ENCODE measurements at places on chromosomes 13 and 19.

DNA sequence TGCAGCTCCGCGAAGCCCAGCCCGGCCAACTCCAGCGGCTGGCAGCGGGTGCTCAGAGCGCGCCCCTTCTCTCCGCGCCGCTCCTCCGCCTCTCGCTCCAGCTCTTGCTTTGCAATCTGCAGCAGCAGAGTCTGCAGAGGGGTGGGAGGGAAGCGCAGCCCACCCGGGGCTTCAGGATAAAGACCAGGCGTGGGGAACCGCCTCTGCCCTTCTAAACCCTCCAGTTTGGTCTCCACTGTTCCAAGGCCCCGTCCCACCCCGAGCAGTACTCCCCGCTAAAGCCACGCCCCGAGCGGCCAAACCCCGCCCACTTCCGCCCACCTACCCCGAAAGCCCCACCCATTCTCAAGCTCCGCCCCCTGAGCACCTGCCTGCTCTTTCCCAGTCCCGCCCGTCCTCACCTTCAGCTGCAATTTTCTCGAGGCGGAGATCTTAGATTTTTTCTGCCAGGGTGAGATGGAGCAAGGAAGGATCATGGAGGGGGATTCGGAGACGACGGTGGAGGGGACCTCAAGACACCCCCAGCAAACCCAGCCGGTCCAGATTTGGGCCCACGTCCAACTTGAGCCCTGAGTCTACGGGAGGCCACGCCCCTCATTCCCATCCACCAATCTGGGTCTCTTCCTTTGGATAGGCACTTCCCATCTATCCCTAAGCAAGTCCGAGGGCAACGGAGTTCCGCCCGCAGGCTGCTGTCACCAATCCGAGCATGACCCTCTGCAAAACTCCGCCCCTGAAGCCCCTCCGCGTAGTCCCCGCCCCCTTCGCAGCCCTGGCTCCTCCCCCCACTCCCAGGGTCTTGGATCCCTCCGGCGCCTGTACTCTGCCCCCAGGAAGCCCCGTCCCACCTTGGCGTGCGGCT, 1.1 kb downstream of the TNNI3 start:
- DNase-seq: peak; percentile 22

DNA sequence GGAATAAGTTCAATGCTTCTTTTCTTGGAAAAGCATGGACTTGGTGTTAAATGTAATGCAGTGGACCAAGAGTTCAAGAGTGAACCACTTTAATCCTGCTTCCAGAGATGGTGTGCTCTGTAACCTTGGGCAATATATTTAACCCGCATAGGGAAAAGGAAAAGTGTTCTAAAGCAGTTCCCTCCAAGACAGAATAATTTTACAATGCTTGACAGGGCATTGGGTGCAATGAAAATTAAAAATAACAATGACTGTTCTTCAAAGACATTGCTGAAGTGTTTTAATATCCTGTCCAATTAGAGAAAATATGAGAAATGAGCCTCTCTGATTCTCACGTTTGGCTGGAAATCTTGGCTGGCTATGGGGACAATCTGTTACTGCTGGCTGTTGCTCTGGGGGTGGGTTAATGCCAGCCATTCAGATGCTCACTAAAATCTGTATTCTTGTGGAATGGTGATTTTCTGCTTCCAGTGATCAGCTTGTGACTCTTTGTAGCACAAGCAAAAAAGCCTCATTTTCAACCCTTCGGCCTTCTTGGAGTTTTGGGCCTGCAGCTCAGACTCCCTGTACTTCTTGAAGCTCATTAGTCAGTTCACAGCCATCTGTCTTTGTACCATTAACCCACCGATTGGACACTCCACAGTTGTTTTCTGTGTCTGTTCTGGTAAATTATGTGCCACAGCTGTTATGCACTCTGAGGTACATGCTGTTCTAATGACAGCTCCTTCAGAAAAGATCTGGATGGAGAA, 310.6 kb downstream of the LMO7 start:
- no peak for DNase-seq

- DNase-seq: no peak
Observed at GRCh38 chr13:24861617-24862362, 97.8 kb downstream of the RNF17 start.

- peak; percentile 30 for DNase-seq
Observed at GRCh38 chr19:45251452-45252354, 632 bp downstream of the MARK4 start.

DNA sequence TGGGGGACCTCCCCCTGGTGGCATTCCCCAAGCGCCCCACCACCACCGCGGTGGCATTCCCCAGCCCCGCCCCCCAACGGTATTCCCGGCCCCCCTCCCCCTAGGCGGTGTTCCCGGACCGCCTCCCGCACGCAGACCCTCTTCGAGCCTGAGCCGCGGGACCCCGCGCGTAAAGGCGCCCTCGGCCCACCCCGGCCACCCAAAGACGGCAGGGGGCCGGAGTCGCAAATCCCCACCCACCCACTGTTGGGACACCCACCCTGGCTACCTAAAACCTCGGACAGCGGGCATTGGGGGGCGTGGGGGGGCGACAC, 22.4 kb downstream of the OLFM2 start:
- no peak for DNase-seq

DNA sequence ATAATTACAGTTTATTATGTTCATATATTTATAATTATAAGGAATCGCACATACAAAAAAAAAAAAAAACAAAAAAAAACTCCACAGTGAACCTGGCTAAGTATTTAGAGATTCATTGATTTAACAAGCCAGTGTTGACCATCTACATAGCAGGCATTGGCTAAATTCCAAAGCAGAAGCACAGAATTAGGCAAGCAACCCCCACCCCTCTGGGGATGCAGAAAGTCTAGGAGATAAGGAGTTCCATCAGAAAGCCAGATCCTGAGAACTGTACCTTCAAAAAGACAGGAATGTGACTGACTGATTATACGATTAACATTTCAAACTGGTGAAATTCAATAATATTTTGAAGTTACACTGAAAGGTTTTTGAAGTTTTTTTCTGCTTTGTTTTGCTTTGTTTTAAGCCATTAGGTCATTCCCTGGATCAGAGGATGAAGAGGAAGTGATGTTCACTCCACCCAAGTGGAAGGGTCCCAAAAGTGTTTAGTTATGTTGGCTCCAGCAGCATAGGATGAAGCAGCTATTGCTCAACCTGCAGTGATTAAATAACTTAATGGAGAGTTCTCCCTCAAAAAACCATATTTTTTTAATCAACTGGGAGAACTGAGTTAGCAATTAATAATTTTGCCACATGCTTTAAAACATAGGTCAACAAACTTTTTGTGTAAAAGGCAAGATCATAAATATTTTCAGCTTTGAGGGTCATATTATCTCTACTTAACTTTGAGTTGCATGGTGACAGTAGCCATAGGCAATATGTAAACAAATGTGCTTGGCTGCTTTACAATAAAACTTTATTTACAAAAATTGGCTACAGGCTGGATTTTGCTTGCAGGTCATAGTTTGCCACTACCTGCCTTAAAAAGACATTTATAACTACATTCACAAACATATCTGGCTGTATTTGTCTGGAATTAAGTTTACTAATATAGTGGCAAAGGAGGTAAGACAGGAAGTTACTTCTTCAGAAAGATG, 49.6 kb downstream of the DOCK9 start:
- DNase-seq: peak; percentile 11

DNA sequence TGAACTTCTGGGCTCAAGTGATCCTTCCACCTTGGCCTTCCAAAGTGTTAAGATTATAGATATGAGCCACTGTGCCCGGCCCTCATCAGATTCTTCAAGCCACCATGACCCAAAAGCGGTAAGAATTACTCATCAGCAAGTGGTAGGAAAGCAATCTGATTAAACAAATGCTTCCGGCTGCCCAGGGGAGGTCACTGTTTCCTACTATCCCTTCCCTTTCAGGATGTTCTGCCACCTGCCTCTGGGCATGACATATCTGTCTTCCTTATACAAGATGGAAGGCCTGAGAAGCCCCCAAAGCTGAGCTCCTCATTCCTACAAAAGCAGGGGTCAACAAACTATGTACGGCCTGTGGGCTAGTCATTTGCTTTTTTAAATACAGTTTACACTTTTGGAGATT, 7.0 kb downstream of the ABHD8 start:
- peak; percentile 82 for DNase-seq

GRCh38 chr19:17086120-17086519, 10.5 kb downstream of the MYO9B start:
- DNase-seq: no peak

DNA sequence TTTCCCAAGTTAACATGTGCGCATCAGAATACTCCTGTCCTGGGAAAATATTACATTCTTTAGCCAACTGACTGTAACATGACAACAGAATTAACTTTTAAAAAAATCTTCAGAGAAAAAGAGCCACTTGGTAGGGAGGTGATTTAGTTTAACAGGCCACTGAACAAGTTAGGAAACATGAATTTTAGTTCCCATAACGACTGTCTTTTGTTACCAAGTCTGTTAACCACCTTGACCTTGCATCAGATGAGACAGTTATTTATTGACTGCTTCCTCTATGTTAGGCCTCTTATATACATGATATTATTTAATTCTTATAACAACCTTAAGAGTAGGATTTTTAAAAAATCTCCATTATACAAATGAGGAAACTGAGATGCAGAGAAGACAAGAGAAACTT, 268.6 kb downstream of the NDFIP2 start:
- DNase-seq: no peak

DNA sequence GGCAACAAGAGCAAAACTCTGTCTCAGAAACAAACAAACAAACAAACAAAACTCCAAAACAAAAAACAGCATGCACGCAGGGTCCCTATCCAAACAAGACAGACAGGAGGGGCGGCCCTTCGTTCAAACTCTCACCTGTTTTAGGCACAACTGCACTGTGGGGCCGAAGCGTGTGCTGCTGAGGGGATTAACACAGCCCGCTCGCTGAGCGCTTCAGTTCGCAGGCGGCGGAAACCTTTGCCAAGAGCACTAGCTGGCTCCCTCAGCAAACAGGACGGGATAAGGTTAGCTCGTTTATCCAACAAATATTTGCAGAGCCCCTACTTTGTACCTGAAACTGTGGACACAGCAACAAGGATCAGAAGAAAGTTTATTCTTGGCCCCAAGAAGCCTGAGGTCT, 1.6 kb upstream of the ADPRHL1 start:
- no peak for DNase-seq

GRCh38 chr19:19463348-19464117, 51.8 kb downstream of the TSSK6 start:
- peak; percentile 50 for DNase-seq

GRCh38 chr13:109159650-109160309, 530.4 kb downstream of the MYO16 start:
- no peak for DNase-seq

- no peak for DNase-seq
Observed at GRCh38 chr13:33725340-33725739, 92.6 kb upstream of the RFC3 start.

- no peak for DNase-seq
Observed at GRCh38 chr13:54901316-54901715, 1872.7 kb downstream of the OLFM4 start.

DNA sequence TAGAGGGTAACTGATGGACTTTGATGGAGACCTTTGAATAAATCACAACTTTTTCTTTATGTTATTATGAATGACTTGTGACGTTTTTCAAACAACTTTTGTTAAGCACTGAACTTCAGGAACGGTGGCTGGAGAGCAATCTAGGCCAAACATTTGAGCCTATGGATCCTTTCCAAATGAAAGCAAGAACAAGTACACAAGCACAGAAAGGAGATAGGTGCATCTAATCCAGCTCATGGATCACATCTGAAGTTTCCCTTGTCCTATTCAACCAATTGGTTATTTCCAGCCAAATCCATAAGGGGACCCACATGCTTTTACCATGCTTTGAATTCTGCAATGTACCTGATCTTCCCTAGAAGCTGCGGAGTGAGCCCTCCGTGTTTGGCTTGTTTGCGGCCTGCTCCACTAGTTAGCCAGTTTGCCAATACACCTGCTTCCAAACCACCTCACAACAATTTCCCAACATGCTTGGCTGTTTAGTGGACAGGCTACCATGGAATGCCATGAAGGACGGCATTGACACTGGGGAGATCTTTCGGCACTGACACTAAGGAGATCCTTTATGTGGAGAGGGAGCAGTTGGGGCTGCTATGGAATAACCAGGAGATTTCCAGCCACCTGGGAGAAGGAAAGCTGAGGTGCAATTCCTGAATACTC, 315.9 kb downstream of the DNAJC15 start:
- no peak for DNase-seq

DNA sequence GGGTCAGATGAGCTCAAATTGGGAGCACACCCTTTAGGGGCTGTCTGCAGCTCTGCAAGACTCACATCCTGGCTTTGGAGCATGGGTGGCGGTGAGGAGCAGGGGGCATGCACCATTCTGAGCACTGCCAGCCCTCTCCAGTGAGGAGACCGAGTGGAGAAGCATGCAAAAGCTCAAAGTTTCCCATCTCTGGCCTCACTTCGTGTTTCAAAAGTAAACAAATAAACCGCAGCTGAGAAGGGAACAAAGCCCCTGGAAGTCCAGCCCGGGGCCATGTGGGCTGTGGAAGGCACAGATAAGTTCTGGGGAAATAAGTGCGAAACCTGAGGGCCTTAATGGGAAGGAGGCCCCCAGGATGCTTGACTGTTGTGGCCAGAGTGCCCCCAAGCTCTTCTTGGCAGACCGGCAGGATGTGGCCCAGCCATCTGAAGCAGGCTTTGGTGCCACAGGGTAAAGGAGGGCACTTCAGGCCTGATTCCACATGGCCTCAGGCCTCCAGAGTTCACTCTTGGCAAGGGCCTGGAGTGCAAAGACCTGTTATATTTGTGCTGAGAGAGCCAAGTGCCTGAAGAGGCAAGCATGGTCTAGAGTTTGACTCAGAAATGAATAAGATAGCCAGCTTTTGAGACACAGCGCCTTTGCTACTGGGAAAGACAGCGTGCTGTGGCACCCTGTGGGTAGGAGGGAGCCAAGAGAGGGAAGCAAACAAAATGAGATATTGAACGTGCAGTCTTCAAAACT, 1.2 kb downstream of the MEDAG start:
- peak; percentile 60 for DNase-seq

All from ELR (cell line).